ENCODE measurements at places on chromosomes 6 and 20.

DNA sequence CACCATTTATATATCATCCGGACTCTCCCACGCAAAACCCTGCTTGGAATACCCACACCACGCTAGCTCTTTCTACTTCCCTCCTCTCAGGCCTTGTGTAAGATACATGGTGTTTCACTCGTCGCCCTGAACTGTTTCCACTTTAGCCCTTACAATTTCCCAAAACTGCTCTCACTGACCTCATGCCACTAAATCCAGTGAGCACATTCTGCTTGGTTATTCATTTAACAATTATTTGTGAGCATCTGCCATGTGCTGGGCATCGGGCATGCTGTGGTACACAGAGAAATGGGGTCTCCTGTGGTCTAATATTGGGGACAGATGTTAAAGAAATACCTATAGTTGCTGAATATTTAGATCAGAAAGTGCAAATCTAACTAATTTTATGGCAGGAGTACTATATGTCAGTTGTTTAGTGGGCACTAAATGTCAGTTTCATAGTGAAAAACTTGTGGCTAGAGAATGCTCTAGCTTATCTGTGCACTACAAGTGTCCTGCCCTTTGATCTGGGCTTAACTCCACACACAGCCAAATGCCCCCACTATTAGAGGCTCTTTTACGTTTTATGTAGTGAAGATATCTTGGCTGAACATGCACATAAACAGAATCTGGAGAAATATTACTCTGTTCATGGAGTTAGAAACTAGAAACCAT is 41.0 kb downstream of the PLEKHG1 start:
- DNase-seq = no peak

GRCh38 chr6:7916959-7917358 is 6.4 kb upstream of the TXNDC5 start:
- DNase-seq = peak; percentile 93

DNA sequence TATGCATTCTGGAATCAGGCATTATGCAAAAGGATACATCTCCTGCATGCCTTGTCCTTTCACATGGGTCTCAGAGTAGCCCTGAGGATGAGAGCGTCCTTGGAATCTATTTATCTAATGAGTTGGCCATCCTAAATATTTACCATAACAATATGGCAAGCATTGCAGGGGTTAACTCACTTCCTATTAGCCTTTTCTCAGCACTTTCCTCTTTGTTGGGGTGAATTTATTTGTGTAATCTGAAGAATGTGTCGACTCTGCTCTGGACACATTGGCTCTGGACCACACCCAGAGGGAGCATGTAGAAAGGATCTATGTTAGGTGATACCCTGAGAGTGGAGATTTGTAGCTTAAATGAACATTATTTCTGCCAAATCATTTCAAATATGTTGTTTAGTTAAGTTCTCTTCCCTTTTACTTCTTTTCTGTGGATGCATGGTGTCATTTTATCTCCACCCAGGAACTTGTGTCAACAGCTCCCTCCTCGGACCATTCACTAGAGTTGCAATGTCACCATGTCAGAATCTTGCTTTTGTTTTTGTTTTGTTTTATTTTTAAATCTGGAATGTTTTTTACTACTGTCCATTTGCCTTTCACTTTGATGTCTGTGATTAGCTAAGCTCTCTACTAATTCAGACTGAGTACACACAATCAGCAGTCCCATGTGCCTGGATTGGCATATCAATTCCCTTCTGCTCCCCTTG is 757.0 kb upstream of the MMS22L start:
- no peak for DNase-seq

- no peak for DNase-seq
These were observed 31.2 kb downstream of the FRK start for GRCh38 chr6:116029535-116029934.

- no peak for DNase-seq
These were observed 6.0 kb downstream of the C6orf141 start for GRCh38 chr6:49556429-49556837.

DNA sequence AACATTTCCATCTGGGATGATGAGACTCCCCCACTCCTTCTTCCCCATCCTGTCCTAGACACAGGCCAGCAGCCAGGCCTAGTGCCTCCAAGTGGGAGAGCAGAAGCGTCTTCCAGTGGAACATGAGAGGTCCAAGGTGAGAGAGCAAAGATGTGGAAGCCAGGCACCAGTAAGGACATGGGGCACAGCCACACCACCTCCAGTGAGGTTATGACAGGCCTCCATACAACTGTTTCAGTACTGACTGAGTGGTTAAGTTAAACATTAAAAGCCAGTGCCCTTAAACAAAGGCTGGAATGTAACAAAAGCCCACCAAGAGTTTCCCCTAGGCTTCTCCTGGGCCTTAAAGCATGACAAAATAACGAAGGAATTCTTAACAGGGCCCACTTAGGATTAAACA is 5.3 kb downstream of the ZBTB24 start:
- no peak for DNase-seq
